ENCODE measurements at places on chromosomes 4 and X.

DNA sequence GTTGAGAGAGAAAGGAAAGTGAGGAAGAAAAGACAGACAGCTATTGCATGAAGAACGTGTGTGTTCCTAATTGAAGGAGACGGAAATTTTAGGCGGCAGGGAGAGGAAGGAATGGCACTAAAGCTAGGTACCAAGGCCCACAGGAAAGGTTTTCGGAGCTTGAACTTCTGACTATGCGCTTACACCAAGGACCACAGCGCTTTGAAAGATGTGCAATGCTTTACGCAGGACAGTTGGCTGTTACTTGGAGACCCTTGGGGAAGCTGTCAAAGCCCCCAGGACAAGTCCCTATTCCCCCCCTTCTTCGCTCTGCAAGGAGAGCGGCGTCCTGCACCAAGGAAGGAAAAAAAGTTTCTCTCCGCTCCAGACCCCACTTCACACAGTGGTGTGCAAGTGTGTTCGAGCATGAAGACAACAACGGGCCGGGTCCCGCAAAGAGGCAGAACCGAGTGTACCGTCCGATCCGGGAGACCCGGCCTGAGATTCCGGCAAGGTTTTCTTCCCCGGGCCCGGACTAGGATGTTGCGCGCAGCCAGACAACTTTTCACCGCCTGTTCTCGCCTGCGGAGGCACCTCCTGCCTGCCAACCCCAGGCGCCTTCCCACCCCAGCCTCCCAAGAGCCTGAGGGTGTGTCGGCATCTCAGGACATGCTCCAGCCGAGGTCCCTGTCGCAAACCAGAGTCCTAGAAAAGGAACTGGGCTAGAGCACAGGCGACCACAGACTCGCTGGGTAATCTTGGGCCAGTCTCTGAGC is 896 bp downstream of the KDR start:
- DNase-seq, result no peak

GRCh38 chrX:101958139-101958538 is 26.3 kb upstream of the ZMAT1 start:
- DNase-seq, result no peak

GRCh38 chr4:17665346-17665745 is 50.9 kb downstream of the MED28 start:
- DNase-seq, result no peak

- no peak for DNase-seq
Observed at GRCh38 chr4:66489783-66490452, 819.6 kb upstream of the EPHA5 start.

- DNase-seq, result no peak
Observed at GRCh38 chrX:101388604-101389003, 2.2 kb upstream of the RPL36A start.

DNA sequence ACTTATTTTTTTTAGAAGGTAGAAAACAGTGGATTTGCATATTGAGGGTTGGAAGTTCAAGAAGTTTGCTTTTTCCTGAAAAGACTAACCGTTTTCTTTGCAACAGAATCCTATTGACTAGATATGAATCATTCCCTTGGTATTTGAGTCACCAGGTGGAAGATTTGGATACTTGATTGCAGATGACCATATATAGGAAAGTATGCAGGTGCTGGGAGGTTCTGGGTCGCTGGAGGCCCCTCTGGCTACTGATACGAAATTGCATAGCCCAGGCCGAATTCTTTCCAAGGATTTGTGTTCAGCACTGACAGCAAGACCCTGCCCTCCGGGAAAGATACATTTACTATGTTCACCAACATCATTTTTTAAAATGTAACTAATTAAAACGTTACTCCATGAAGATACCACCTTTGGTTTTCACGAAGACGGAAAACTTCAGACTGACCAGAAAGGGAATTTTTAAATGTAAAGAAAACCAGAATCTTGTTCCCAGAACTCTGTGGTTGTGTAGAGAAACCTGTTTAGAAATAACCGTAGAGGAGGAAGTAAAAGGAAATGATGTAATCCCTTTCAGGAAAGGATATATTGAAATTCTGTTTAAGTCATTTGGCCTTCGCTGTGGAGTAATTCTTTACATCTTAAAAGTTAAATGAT is 946 bp downstream of the ANXA3 start:
- no peak for DNase-seq
